ENCODE measurements at places on chromosomes 12 and 14. TPM values are rescaled to one million over a fixed set of nuclear protein-coding genes. Genes with fewer than 3 reads are reported as not detected.

Gene SVOP
- polyA plus RNA-seq, result not detected

Gene SYT10
- polyA plus RNA-seq, result not detected

Gene CD4
- 330 TPM for polyA plus RNA-seq

Gene KRT85
- not detected for polyA plus RNA-seq

Gene WIF1
- polyA plus RNA-seq, result not detected

Gene SERPINA12
- polyA plus RNA-seq, result not detected

Gene SIX1
- not detected for polyA plus RNA-seq

Gene MYF5
- polyA plus RNA-seq, result not detected

Gene MDM1
- 16.4 TPM for polyA plus RNA-seq

Gene ATL1
- 1.3 TPM for polyA plus RNA-seq

Gene ART4
- polyA plus RNA-seq, result not detected

Gene CCDC184
- 0.15 TPM for polyA plus RNA-seq

Gene TAMALIN
- 0.73 TPM for polyA plus RNA-seq

Gene CCDC177
- not detected for polyA plus RNA-seq

Gene SIX6
- not detected for polyA plus RNA-seq

Gene PLD4
- not detected for polyA plus RNA-seq

Gene TROAP
- polyA plus RNA-seq, result 5.3 TPM

Gene NRDE2
- polyA plus RNA-seq, result 7.3 TPM

Gene SLC38A4
- polyA plus RNA-seq, result not detected

Gene ATP2B1
- polyA plus RNA-seq, result 51.1 TPM

Gene CLEC14A
- polyA plus RNA-seq, result not detected

Gene CCND2
- 51.8 TPM for polyA plus RNA-seq

Gene TOMM20L
- polyA plus RNA-seq, result not detected

Gene FBXL14
- 24.3 TPM for polyA plus RNA-seq

Gene HOXC4
- not detected for polyA plus RNA-seq

Gene CMA1
- polyA plus RNA-seq, result not detected

Gene CYP27B1
- 0.26 TPM for polyA plus RNA-seq

Gene CRIP1
- polyA plus RNA-seq, result 2,191 TPM

Gene SSPN
- not detected for polyA plus RNA-seq

Gene ASPG
- not detected for polyA plus RNA-seq

Gene MSRB3
- polyA plus RNA-seq, result not detected

Gene EPYC
- polyA plus RNA-seq, result not detected

Gene FGF23
- not detected for polyA plus RNA-seq

Gene EAPP
- 122 TPM for polyA plus RNA-seq

Gene GNB3
- polyA plus RNA-seq, result not detected

Gene MYG1
- polyA plus RNA-seq, result 95.8 TPM

Gene AKAP3
- polyA plus RNA-seq, result 0.78 TPM

Gene PPFIBP1
- polyA plus RNA-seq, result 2.3 TPM

Gene GPRC5A
- not detected for polyA plus RNA-seq

Gene YARS2
- 17.8 TPM for polyA plus RNA-seq

Gene PLA2G1B
- polyA plus RNA-seq, result not detected

Data from CD4-positive, CD25-positive, alpha-beta regulatory T cell (primary cell).